Stimulated activated CD4-positive, alpha-beta T cell treated with anti-CD3 and anti-CD28 coated beads, TNF-alpha, amount 100 ng/mL, for 1 hour (primary cell): ENCODE measurements at places on chromosomes 5 and 9.

GRCh38 chr5:45035991-45036390 is 227.2 kb downstream of the MRPS30 start:
- no peak for DNase-seq

DNA sequence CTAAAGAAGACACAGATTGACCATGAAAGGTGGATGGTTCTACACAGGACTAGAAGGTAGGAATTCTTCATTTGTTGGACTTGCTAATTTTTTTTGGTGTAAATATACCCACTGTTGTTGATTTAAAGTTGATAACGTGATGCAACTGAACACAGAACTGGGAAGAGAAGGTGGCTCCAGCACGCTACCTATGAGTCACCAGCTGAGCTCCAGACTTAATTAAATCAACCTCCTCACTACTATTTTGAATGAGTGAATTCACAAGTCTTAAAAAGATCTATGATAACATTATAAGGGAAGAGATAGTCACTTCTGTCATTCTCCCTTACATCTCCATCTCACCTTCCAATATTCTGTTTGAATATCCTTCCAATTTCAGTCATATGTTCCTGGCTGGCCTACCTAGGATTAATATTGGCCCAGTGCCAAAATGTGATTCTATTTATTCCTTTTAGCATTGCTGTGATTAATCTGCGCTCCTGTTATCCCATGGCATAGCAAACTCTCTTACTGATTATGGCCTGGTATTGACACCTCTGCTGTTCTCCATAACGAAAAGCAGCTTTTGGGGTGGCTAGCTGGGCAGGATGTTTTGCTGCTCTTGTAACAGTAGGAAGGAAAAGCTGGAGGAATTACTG is 135.9 kb upstream of the CCDC152 start:
- no peak for DNase-seq

- no peak for DNase-seq
These were observed 17.0 kb upstream of the NDUFS4 start for GRCh38 chr5:53543401-53543800.

DNA sequence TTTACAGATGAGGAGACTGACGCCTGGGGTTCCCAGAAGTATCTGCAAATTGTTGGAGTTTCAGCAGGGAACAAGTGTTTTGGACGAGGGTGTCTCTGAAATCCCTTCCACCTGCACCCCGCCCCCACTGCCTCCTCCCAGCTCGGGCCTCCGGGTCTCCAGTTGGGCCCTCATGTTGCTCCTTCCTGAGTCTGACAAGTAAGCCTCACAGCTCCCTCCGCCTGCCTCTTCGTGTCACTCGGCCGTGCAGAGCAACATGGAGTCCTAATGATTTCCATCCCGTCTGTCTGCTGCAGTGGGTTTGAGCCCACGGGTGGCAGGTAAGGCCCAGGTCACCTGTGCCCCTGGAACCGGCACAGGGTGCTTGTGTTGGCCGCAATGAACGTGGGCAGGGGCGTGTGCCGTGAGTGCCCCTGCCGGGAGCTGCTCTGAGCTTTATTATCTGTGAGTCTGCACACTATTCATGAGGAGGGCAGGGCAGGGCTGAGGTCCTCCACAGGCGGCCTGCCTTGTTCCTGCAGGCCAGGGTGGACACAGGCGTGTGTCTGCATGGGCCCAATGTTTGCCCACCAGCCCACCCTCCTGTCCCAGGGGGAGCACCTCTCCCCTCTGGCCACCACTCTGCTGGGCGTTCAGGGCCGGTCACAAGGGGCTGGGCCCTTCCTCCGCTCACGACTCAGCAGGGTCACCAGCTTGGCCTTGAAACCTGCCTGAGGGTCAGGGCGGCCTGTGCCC is 6.1 kb downstream of the DOK3 start:
- DNase-seq, result no peak

DNA sequence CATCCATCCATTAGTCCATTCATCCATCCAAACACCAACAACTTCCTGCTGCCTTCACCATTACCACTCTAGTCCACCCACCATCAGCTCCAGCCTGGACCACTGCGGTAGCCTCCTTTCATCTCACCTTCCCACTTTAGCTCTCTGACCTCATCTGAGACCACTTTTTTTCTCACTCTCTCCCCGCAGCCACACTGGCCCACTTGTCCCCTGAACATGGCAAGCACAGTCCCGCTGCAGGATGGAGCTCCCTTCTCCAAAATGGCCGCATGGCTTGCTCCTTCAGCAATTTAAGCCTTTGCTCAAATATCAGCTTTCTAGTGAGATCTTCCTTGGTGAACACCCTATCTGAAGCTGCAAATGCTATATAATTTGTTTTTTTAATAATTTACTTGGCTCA is 11.1 kb downstream of the CSF1R start:
- DNase-seq, result no peak

- no peak for DNase-seq
These were observed 177.6 kb upstream of the PANK3 start for GRCh38 chr5:168756453-168757391.
